SW 1271 (cell line): ENCODE measurements at places on chromosomes 3 and 15.

DNA sequence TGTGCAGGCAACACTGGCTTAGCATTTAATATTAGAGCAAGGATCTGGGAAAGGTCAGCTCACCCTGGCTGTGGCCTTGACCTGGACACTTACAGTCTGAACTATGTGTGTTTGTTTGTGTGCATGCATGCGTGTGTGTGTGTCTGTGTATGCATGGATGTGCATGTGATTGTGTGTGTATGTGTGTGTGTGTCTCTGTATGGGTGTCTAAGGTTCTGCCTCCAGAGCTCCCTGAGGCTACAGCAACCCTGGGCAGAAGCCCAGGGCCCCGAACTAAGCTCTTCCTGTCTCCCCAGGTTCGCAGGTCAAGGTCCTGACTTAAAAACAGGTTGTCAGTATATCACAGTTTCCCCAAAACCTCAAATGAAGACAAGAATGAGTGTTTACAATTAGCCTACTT is 51.3 kb downstream of the SUSD5 start:
- DNase-seq, result no peak

- no peak for DNase-seq
Measured at GRCh38 chr3:29585368-29585767, 304.5 kb downstream of the RBMS3 start.

GRCh38 chr3:45165497-45166283 is 19.5 kb upstream of the CDCP1 start:
- DNase-seq, result no peak

DNA sequence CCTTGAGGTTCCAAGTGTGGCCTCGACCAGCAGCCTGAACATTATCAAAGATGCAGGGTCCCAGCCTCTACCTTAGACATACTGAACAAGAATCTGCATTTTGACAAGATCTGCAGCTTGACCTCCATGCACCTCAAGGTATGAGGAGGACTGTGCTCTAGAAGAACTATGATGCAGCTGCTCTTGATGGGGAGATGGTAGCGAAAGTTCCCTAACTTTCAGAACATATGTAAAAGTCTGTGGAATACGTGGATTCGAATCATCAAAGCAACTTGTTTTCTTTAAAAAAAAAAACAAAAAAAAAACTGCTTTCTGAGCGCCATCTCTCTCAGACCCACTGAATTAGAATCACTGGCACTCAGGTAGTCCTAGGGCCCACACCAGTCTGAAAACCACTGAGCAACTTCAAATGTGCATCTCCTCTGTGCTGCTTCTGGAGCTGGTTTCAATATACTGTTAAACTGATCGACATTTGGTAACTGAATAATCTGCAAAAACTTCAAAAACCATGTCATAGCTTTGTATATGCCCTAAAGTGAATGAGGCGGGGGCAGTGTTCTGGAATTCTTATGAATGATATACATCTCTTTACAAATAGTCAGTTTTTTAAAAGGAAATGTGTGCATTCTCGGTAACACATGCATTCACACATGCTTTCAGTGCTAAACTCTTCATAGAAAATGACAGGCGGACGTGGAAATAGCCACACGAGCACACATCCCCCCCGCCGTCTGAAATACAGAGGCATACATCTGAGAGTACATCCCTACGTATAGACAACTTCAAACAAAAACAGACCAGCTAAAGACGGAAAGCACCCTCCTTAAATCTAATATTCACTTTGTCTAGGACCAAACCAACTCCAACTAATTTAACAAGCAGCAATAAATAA is 128.8 kb downstream of the FOXP1 start:
- no peak for DNase-seq

DNA sequence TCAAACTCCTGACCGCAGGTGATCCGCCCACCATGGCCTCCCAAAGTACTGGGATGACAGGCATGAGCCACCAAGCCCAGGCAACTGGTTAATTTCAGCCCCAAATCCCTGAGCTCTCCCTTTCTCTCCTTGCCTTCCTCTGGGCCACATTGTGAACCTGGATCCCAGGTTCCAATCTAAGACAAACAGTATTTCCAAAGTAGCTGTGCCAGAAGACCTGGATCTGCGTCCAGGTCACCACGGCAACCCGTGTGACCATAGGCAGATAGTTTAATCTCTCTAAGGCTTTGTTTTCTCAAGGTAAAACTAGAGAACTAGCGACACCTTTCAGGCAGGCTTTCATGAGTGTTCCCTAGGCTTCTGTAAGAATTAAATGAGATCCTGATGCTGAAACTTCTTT is 5.9 kb upstream of the RBPMS2 start:
- no peak for DNase-seq

- no peak for DNase-seq
Measured at GRCh38 chr15:48940508-48940907, 23.2 kb downstream of the SHC4 start.

GRCh38 chr15:39275066-39275465 is 305.8 kb upstream of the THBS1 start:
- no peak for DNase-seq

- DNase-seq, result no peak
Measured at GRCh38 chr3:62436785-62437184, 63.4 kb upstream of the FEZF2 start.
